Fibroblast of the aortic adventitia (primary cell): ENCODE measurements at places on chromosomes 7 and 10. TPM values are rescaled to one million over a fixed set of nuclear protein-coding genes. Genes with fewer than 3 reads are reported as not detected.

DNA sequence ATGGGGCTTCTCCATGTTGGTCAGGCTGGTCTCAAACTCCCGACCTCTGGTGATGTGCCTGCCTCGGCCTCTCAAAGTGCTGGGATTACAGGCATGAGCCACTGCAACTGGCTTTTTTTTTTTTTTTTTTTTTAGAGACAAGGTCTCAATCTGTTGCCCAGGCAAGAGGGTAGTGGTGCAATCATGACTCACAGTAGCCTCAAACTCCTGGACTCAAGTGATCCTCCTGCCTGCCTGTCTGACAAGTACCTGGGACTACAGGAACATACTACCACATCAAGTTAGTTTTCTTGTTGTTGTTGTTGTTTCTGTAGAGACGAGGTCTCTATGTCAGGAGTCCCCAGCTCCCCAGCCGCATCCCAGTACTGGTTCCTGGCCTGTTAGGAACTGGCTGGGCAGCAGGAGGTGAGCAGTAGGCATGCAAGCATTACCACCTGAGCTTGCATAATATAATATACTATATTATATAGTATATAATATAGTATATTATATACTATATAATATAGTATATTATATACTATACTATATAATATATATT is 55.7 kb downstream of the TPK1 start:
- no peak for DNase-seq

GRCh38 chr7:5283421-5284303 is 919 bp downstream of the SLC29A4 start:
- no peak for DNase-seq

DNA sequence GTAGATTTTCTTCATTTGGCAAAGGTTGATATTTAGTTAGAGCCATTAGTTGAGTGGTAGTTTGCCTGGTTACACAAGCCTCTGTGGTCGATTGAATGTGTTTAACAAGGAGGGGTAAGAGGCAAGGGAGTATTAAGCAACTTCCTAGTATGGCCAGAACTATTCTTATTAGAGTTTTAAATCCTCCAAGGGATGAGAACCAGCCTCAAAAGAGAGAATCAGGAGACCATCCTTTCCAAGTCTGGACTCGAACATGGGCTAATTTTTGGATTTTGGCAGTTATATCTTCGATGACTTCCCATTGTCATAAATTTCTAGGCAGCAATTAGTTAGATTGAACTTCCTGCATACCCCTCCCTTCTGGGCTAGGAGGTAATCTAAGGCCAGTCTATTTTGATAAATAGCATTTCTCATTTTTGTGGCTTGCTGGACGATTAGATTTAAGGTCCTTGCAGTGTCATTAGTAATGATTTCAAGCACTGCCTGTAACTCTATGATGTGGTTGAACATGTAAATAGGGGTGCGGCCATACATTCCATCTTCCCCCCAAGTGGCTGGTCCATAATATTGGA is 219.5 kb upstream of the KCND2 start:
- DNase-seq: peak; percentile 96

- no peak for DNase-seq
These were observed 10.1 kb downstream of the RASGEF1A start for GRCh38 chr10:43256531-43257346.

DNA sequence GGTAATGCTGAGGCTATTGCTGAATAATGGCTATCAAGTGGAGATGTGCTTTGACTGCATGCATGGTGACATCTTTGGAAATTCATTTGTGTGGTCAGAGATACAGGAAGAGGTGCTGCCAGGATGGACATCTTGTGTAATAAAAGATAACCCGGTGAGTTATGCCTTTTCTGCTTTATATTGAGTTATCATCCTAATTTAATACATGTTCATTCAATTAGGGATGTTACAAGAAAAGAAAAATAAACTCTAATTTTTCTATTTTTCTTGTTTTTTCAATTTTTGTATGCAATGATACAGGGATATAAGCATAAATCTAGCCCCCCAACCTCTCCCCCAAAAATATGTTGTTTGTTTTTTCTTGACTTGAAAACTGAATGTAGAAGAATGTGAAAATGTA is 26.4 kb upstream of the LMOD2 start:
- no peak for DNase-seq

GRCh38 chr10:98649170-98649569 is 202.4 kb upstream of the HPS1 start:
- DNase-seq: no peak

GRCh38 chr10:68075550-68076004 is 494 bp upstream of the HERC4 start:
- no peak for DNase-seq

DNA sequence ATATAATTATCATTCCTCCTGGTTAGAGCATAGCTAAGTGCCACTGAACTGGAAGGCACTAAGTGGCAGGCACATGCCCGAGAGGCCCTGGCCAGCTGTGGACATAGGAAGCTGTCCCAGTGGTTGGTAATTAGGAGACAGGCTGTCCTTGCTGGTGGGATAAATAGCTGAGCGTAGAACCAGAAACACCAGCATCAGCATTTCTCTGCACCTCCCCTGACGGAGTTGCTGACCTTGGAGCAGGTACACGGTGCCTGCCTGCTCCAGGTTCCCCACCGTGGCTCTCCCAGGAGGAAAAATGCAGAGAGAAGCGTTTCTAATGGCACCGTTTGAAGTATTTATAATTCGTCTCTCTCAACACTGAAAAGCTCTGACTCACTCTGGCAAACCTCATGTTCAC is 5.6 kb upstream of the ABLIM1 start:
- no peak for DNase-seq

GRCh38 chr10:117427356-117427755 is 52.1 kb upstream of the PDZD8 start:
- no peak for DNase-seq

DNA sequence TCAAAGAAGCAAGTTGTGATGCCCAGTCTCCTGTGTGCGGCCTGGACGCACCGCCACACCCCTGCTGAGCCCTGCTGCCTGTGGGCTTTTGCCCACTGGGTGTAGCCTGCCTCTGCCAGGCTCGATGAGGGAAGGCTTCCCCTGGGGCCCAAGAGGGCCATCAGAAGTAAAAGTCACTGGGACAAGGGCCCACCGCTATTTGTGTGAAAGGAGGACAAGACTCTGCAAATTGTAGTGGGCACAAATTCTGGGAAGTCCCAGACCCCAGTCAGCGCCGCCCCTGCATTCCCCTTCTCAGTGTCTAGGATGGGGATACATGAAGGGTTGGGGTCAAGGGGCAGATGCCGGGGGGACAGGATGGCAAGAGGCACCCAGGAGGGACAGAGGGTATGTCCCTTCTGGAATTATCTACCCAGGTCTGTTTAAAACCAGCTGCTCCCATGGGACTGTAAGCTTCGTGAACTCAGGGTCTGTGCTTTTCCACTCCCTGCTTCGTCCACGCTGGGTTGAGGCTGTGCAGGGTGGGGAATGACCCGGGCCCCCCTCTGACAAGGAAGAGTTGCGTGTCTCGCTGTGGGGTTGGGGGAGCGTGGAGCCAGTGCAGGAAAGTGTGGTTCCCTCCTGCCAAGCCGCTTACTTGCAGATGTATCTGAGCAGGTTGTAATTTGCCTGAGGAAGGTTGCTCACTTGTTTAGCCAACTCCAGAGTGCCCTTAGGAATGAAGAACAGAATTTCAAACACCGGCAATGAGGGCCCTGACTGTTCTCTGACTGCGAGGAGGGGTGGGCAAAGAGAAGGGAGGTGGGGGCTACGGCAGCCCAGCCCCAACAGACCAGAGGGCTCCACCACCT is 147.2 kb downstream of the MAPK8 start:
- DNase-seq: no peak

DNA sequence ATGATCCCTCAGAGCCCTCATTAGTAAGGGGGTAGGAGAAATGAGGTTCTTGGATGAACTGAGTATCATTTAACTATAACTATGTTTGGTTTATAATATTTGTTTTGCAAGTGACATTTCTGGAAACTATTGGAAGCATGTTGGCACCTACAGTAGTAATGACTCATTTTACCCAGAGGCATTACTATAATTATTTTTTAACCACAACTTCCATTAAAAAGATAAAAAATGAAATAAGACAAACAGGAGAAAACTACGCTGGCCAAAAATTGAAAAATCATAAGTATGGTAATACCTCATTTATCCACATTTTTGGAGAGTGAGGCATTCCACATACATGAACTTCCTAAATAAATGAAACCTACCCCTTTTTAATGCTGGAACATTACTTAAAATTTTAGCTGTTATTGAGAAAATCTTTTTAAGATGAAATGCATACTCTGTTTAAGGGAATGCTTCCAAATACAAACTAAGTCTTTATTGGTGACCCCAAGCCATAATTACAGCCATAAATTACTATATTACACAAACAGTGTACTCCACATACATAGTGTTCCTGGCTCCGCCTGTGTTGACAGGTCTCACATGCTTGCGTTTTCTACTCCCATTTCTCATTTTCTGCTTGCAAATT is 84.6 kb upstream of the CAPZA2 start:
- peak; percentile 72 for DNase-seq

- DNase-seq: no peak
These were observed 107.7 kb upstream of the FAM20C start for GRCh38 chr7:84633-85020.

GRCh38 chr7:45256775-45257174 is 99.2 kb downstream of the RAMP3 start:
- DNase-seq: no peak

DNA sequence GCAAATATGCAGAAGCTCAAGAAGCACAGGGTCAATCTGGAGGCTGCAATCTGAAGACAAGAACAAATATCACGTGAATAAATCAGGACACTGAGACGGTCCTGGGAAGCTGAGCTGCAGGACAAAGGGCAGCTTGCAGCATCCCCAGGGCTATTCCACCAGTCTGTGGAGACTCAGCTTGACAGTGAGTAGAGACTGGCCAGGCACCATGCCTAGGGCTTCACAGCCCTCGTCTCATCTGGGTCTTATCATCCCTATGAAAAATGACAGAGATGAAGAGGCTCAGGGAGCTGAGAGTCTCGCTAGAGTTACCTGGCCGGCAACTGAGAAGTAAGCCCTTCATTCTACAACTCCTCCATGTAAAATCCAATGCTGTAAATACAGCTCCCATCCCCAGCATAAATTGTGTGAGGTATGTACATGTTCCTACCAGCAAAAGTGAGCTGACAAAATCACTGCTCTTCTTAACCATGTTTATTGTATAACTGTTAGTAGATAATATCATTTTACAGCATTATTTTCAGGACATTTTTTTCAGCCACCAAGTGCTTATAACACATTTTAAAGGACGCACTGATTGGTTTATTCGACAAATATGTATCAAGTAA is 186.6 kb upstream of the IGFBP3 start:
- no peak for DNase-seq

DNA sequence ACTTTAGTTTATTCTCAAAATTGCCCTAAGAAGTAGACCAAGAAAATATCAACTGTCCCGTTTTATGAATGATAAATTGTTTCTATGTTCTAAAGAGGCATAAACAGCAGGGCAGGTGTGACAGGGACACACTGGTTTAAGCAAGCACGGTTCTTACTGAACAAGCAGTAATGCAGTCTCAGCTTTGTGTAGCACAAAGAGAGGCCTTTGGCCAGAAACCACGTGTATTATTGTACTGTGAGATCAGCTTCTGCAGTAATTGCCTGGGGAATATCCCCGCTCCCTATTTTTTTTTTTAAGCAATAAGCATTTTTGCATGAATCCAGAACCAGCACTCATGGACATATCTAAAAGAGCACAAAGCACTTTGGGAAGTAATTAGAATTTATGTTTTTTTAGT is 255.4 kb downstream of the WDR11 start:
- no peak for DNase-seq

DNA sequence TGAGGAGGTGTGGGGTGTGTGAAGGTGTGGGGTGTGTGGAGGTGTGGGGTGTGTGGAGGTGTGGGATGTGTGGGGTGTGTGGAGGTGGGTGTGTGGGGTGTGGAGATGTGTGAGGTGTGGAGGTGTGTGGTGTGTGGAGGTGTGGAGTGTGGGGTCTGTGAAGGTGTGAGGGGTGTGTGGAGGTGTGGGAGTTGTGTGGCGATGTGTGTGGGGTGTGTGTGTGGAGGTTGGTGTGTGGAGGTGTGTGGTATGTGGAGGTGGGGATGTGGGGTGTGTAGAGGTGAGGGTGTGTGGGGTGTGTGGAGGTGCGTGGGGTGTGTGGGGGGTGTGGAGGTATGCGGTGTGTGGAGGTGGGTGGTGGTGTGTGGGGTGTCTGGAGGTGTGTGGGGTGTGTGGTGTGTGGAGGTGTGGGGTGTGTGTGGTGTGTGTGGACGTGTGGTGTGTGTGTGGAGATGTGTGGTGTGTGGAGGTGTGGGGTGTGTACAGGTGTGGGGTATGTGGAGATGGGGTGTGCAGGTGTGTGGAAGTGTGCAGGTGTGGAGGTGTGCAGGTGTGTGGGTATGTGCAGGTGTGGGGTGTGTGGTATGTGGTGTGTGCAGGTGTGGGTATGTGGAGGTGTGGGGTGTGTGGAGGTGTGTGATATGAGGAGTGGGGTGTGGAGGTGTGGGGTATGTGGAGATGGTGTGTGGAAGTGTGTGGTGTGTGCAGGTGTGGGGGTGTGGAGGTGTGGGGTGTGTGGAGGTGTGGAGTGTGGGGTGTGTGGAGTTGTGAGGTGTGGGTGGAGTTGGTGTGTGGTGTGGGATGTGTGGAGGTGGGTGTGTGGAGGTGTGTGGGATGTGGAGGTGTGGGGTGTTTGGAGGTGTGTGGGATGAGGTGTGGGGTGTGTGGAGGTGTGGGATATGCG is 34.5 kb downstream of the SPDYE17 start:
- DNase-seq: no peak

DNA sequence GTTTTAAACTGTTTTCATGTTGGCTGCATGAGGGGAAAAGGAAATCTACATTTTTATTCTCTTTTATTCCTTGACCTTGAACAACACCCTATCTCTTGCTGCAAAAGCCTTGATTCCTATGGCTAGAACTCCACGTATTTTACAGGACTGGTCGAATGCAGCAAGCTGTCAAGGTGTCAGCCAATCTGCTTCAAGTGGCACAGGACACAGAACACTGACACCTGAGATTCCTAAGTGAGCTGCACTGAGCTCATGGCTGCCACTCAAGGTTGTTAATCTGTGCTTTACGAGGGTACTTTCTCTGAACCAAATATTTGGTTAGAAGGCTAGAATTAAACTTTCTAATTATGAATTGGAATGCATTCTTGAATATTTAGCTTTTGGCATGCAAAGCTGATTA is 349.7 kb upstream of the COBL start:
- DNase-seq: no peak

GRCh38 chr10:94046098-94046497 is 52.4 kb downstream of the PLCE1 start:
- no peak for DNase-seq

DNA sequence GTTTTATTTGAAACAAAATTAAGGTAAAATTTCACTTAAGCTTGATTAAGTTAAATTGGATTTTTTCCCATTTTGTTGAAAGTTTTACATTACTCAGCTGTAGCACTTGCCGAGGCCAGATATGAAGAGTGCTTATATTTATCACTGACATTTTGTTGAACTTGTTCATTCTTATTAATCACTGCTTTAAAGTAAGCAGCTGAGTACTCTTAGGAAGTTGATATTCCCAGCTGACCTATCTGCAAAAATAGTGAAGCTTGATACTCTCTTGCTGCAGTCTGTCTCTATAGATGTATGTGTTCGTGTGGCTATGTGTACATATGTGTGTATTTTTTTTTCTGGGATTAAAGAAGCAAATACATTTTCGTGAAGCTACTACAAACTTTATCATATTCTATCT is 150.0 kb downstream of the SKAP2 start:
- DNase-seq: no peak

- DNase-seq: no peak
These were observed 6.8 kb downstream of the TET1 start for GRCh38 chr10:68566955-68567354.

GRCh38 chr7:74475987-74476350 is 22.3 kb downstream of the GTF2IRD1 start:
- DNase-seq: no peak

Gene INMT
- 2.5 and 219 TPM in 2 replicates for total RNA-seq

Gene SPDYE5
- total RNA-seq: 0.09 TPM in 1 of 2 replicates, not detected in the other
